ENCODE measurements at places on chromosomes 6 and 20.
A peak's percentile ranks its signal among the peaks of the same experiment; 100 is the strongest.

GRCh38 chr6:54463354-54464024, 155.2 kb downstream of the TINAG start:
- no peak for DNase-seq

DNA sequence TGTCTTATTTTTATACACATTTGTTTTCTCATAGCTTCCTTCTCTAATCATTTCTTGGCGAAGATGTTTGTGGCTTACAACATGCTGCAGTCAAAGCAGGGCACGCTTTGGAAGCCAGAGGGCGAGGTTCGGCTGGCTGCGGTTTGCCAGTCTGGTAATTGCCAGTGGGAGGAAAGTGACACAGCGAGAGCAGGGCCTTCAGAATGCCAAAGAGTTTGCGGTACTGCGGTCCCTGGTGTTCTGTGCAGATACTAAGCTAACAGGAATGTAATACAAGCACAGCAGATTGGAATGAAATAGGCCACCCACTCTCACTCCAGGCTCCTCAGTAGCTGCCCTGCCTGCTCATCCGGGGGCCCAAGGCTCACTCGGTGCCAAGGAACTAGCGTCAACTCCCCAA, 58.7 kb upstream of the TGM3 start:
- peak; percentile 23 for DNase-seq

DNA sequence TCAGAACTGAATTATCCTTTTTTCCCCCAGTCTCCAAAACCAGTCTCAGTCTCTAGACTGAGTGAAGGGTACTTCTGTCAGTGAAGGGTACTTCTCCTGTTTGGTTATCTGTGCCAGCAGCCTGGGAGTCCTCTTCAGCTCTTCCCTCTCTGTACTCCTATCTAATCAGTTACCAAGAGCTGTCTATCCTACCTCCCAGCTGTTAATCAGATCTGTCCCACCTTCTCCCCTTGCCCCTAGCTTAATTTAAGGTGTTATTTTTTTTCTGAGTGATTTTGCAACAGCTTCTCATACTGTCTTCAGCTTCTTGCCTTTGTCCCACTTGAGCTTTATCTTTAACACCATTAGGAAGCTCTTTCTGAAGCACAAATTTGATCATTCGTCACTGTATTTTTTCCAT, 491.9 kb upstream of the SOX4 start:
- no peak for DNase-seq

- DNase-seq = no peak
Observed at GRCh38 chr20:389220-389619, 8.7 kb downstream of the TRIB3 start.

DNA sequence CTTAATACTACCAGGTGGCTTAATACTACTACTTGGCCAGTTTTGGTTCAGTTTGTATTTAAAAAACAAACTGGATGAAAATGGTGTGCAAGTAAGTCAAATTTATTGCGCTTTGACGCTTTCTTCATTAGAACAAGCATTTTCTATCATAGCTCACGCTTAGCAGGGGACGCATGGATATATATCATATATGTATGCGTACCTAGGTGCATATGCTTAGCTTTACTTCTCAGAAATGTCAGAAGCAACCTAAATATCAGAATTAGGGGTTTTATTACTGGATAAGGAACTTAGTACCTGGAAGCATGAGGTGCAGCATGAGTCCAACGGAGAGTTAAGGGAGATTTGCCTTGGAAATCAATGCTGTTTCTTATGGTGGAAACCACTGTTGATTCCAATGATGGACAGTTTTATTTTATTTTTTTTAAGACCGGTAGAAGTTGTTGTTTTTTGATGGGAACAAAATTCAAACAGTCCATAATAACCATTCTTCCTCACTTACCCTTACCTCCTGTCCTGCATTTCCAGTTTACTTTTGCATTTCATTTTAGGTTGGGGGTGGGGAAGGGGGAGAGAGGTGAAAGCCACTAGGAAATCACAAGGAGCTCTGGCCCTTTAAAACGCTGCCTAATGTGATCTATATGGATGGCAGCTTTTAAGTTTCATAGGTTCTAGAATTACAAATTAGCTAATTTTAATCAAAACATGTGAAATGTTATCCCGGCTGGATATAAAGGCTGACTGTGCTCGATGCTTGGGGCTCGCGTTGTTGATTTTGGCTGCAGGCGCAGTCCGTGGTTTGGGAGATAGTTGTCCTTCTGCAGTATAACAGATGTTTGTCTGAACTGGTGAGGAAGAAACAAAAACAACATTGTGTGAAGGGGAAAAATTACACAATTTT, 2.1 kb downstream of the SOBP start:
- no peak for DNase-seq

DNA sequence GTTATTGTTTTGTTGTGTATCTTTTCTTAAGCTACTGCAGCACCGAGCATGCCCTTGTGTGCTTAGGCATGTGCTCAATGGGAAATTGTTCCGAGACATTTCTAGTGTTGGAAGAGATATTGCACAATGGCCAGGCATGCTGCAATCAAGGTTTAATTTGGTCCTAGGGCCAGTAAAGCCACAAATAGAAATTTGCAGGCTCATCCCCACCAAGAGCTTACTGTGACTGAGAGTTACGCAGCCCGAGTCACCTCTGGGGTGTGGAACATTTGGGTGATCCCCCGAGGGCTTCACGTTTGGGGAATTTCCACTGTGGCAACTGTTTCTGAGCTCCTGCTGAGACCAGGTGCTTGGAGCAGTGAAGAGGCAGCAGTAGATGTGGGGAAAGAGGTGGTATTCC, 65.8 kb downstream of the ADTRP start:
- DNase-seq = peak; percentile 91

- DNase-seq = no peak
Observed at GRCh38 chr6:161342039-161342438, 68.2 kb upstream of the AGPAT4 start.

DNA sequence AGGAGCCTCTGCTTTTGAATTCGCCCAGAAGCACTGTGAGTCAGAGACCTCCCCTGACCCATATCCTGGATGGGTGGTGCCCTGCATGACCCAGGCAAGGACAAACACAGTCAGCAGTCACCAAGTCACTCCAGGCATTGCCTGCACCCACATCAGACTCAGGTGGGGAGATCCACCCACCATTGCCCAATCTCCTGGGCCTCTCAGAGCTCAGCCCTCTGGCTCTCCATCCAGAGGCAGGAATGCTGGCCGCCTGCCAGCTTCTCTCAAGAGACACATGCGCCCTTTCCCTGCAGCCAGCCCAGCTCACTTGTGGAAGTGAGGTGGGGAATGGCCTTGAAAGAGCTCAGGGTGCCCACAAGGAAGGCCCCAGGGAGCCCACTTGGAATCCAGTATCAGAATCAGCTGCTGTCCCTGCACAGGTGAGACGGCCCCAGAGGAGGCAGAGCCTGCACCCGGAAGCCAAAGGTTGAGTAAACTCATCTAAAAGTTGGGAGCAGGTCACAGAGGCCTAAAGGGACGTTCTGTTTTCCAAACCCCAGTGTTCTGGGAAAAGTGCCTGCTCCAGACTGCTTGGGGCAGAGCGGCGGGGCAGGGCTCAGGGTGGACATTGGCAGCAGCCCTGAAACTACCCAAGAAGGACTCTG, 129.8 kb downstream of the PREX1 start:
- no peak for DNase-seq

- DNase-seq = no peak
Observed at GRCh38 chr6:73234733-73235132, 9.4 kb upstream of the KHDC1L start.

DNA sequence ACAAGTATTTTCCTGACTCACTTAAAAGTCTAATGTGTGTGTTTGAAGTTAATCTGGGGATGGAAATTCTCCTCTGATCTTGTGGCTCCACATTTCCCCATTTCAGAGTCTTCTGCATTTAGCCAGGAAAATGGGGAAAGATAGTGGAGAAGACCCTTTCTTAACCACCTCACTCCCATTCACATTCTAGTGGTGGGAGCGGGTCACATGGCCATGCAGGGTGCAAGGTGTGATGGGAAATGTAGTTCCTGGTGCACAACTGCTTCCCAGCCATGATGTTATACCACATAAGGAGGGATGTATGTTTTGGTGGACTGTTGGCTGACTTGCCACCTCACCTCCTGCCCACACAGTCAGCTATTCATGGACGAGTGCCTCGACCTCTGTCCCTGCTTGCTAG, 61.8 kb downstream of the BANF2 start:
- no peak for DNase-seq

DNA sequence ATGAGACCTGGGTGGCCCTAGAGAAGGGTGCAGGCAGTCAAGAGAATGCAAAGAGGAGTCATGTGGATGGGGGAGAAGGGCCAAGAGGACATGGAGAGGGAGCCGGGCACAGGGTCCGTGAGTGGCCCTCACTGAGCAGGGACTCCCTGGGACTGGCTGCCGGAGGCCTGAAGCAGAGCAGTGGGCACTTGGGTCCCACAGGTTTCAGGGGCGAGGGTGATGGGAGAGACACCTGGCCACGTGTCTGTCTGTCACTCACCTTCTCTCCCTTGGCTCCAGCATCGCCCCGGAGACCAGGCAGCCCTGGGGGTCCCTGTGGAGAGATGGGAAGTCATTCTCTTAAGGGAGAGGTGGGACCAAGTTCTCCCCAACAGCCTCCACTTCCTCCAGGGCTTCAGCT, 25.5 kb downstream of the COL11A2 start:
- DNase-seq = no peak

- DNase-seq = peak; percentile 31
Observed at GRCh38 chr6:14107711-14108494, 9.7 kb upstream of the CD83 start.

GRCh38 chr6:164105705-164106104, 691.2 kb downstream of the QKI start:
- no peak for DNase-seq

GRCh38 chr6:80676386-80676785, 569.9 kb downstream of the BCKDHB start:
- DNase-seq = no peak

DNA sequence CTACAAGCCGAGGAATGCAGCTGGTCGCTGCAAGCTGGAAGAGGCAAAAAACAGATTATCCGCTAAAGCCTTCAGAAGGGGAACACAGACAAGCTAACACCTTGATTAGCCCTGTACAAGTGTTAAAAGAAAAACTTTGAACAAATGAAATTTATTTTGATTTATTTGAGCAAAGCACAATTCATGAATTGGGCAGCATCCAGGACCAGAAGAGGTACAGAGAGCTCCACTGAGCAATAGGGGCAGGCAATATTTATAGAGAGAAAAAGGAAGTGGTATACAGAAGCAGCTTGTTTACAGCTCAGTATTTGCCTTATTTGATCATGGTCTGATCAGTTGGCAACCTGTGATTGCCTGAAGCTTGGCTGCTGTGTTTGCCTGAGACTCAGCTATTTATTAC, 17.6 kb downstream of the HLA-DOB start:
- no peak for DNase-seq

DNA sequence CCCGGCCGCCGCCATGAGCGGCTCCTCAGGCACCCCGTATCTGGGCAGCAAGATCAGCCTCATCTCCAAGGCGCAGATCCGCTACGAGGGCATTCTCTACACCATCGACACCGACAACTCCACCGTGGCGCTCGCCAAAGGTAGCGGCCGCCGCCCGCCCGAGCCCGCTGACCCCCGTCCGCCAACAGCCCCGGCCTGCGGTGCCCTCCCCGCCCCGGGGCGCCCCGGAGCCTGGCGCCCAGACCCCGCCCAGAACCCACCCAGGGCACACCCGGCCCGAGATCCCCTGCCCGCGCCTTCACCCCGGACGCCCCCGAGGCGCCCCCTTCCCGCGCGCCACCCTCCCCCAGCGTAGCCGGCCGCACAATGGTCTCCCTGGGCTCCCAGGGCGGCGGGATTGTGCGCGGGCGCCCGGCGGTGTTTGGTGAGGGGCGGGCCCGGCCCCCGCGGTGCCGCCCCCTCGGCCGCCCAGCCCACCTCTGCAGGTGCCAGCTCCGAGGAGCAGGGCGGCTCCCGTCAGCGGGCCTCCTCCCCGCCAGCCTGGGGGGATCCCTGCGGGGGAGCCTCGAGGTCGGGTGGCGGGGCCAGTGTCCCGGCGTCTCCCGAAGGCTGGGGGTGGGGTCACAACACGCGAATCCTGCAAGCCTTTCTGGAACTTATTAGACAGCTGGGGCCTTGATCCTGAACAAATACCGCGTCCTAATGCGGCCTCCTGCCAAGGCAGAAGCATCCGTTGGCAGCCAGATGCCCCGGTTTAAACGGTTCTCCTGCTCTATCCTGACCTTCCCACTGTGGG, 577 bp downstream of the LSM14B start:
- DNase-seq = no peak

DNA sequence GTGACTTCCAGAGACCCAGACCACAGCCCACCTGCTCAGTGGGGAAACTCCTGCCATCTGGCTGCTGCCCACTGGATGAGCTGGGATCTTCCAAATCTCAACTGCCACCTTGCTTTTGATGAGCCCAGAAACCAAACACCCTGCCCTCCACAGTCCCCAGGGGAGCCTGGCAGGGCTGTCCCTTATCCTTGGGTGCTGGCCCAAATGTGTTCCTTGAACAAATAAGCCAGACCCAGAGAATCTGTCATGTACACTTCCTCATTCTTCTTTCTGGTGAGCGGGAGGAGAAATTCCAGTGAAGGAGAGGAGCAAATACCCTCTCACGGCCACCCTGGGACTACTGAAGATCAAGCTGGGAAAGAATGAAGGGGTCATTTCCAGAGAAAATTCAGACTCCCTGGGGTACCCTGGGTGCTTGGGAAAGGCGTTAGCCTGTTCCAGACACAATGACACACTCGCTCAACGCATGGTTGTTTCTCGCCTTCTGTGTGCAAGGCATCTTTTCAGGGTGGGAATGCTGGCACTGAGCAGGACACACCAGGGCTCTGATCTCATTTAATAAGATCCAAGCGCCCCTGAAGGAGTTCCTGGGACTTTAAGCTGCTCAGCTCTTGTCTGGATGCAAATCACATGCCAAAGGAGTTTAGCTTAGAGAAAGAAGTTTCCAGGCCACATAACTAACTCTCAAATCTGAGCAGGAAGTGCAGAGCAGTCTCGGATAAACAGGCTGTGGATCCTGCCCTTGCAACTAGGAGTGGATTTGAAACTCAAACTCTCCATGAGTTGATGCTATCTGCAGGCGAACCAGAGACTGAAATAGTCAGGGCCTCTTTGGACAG, 38.5 kb downstream of the PXDC1 start:
- no peak for DNase-seq

DNA sequence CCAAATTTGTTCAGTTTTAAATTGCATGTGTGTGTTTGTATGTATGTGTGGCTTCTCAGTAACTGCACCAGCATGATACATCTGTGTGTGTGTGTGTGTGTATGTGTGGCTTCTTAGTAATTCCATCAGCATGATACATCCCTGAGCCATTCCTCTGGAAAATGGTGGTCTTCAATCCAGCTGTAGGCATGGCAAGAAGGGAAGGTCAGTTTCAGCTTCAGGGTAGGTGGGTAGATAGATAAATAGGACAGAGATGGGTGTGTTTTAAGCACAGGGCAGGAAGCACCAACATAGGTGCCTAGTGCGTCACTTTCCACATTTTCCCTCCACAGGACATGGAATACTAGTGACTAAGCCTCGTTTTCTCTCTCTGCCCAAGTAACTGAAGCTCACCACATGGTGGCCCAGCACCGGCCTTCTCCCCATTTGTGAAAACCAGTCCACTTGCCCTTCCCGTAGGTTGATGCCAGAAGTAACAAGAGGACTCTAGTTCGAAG, 82.9 kb downstream of the RPP40 start:
- no peak for DNase-seq
